Kasumi-1 (cell line): ENCODE measurements at places on chromosomes 7 and 10.
A peak's percentile ranks its signal among the peaks of the same experiment; 100 is the strongest.

DNA sequence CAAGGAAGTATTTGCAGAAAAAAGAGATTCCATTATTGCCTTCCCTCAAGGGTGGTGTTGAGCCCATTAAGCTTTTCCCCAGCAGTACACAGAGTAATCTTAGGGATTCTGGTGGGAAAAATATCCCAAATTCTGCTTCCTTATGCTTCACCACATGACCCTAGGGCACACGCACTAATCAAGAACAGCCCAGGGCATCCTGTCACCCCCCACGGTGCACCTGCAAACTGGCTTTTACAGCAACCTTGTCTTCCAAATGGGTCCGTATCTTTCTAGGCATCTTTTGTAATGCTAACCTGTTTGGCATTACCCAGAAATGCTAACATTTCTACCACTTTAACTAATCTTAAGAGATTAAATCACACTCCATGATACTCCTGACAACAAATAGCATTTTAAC, 926 bp upstream of the C7orf33 start:
- DNase-seq = no peak

DNA sequence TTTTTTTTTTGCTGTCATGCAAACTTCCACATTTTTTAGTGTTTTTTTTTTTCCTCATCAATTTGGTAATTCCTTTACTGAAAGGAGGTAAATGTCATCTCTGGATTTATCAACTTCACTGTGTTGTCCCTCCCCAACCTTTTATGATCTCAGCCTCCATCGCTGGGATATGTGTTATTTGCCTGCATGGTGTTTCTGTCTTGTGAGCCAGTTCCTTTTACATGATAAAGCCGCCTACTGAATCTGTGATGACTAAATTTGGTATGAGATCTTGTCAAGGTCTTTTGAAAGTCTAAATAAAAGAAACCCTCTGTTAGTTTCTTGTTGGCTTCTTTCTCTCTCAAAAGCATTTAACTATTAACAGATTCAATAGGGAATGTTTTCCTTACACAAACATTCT, 39.3 kb downstream of the TAS2R41 start:
- DNase-seq = no peak

GRCh38 chr10:123970207-123970926, 78.8 kb upstream of the CPXM2 start:
- no peak for DNase-seq

DNA sequence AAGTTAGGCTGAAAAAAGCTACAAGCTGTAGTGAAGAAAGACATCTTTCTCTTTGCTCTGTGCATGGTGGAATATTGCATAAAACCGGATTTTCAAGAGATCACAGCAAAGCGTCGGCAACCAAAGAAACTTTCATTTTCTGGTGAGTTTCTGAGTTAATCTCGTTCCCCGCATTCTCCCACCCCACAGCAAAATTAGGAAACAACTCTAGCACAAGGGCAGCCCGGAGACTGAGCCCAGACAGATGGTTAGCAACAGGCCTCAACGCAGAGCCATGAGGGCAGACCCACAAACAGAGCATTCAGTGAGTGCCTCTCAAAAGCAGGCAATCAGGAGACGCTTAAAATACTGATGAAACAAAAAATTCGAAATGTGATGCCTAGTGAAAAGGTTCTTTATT, 396.1 kb upstream of the KLF6 start:
- no peak for DNase-seq

- DNase-seq = no peak
These were observed 14.7 kb downstream of the CBLL1 start for GRCh38 chr7:107758667-107759066.

- peak; percentile 37 for DNase-seq
These were observed 15.9 kb downstream of the LAMB4 start for GRCh38 chr7:108114117-108114841.

- no peak for DNase-seq
These were observed 1.0 kb downstream of the BEND7 start for GRCh38 chr10:13527864-13528122.

DNA sequence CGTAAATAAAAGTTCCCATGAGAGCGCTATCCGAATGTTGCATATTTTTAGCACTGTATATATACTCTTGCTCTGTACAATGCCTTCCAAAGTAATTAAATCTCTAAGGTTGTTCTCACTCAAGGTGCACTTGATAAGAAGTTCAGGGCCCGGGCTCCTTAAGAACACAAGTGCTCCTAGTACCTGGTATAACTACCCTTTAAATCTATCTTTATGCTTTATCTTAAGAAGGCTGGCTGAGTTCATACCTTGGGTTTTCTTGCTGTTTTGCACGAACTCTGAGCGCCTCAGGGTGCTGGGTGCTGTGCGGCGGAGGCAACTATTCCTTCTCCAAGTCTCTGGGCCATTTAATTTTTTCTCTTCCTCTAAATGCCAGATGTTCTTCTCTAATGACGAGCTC, 80.4 kb downstream of the DNMBP start:
- no peak for DNase-seq

DNA sequence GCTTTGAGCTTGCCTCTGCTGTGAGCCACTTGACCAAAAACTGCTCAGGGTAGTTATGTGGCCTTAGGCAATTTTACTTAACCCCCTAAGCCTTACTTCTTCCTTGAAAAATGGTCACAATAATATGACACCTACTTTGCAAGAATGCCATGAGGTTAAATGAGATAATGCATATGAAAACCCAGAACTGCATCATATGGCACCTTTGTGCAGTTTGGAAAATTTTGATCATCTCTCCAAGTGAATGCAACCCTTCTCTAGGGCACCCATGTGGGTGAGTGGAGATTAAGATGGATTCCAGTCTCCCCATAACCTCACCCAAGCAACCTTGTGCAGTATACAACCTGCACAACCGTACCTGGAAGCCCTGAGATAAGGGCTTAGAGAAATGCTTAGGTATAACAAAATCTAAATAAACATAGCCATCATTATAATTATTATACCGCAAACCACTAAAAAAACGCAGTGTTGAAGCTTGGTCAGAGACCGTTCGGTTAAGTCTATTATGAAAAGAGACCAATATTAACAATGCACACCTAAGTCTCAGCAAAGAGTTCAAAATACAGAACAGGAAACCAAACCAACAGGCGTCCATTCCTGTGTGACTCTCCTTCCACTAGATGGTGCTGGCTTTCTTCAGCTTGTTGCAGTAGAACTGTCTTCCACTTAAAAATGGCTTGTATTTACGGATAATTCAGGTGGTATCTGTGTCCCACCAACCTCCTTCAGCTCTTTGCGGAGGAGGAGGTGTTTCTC, 21.0 kb upstream of the ASB15 start:
- peak; percentile 74 for DNase-seq

DNA sequence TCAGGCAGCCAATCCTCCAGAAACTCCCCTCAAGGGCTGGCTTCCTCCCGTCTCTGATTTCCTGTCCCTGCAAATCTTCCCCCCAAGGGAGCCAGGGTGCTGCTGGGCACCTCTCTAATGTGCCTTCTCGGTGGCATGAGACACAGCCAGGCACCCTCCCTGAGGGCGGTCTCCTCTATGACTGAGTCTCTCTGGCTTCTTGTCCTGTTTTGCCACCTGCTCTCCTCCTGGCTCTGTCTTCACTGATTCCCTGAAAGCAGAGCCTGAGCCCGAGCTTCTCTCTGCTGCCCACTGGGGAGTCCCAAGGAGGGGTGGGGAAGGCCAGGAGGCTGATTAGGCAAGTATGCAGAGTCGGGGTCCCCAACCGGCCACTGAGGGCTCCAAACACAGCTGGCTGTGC, 60.4 kb upstream of the INSIG1 start:
- no peak for DNase-seq

DNA sequence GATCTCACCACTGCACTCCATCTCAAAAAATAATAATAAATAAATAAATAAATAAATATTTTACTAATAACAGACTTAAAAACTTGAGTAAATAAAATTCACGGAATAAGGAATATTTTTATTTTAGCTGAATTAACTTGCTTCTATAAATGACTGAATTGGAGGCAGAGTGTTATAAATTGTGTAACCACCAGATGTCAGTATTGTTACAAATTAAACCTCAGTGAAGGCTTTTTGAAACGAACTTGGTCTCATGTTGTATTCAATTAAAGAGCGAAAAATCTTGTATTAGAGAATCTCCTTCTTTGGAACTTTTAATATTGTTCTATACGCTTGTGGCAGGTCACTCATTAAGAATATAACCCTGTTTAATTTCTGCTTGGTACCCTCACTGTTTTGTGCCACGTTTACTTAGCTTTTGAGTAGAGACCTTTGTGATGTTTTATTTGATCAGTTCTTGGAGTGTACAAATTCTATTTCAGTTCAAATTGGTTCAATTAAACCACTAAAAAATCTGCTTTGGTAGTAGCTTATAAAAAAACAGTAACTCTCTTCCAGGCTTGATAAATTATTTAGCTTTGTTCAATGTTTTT, 45.6 kb upstream of the SCIN start:
- DNase-seq = peak; percentile 6

DNA sequence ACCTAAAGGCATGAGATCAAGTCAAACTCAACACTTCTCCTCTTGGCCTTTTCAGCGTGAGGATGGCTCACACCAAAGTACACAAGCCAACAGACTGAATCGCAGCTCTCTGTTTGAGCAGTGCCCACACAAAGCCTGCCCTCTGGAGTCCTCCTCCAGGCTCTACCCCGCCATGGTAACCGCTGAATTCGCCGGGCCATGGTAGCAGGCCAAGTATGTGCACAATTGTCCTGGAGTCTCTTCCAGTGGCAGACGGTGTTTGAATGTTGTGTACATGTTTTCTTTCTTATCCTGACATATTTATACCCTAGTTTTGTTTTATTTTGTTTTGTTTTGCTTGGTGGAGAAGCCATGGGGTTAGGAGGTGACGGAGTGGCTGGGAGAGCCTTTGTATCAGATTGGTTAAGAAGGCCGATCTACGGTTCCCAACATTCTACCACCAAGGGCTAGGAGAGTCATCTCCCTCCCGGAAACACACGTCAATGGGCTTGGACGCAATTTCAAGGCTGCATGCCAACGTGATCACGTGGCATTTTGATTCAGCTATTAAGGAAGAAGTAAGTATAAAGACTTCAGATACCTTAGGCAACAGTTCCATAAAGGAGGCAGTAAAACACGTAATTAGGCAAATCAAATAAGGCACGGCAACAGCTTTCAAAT, 12.1 kb upstream of the SHH start:
- no peak for DNase-seq

GRCh38 chr7:70886547-70886946, 245.4 kb upstream of the GALNT17 start:
- no peak for DNase-seq

DNA sequence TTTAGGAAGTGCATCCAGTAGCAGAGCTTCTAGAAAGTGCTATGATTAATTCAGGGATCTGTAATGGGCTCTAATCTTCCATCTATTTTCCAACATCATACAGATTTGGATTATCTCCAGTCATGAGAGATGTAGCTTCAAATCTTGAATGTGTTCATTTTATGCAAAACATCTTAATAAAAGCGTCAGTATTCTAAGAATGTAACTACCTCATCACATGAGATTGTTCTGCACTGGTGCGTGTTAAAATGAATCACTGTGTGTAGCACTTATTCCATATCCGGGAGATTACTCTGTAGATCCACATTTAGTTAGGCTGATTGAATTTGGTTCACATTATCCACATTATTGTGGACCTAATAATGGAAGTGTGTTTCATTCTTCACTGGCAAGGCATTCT, 344.9 kb upstream of the CHRM2 start:
- DNase-seq = no peak

DNA sequence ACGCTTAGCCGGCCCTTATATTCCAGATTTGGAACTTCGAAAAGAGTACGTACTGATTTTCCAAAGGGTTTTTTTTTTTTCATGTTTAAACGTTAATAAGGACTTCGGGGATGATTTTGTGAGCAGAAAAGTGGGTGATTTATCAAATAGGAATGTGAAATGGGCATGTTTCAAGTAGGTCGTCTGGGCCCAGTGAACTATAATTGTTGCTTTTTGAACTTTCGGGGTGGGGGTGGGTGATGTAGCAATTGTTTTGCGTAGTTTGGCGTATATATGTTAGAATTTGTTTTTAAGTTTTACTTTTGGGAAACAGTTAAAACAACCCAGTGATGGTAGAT, 299 bp upstream of the PBLD start:
- DNase-seq = no peak

DNA sequence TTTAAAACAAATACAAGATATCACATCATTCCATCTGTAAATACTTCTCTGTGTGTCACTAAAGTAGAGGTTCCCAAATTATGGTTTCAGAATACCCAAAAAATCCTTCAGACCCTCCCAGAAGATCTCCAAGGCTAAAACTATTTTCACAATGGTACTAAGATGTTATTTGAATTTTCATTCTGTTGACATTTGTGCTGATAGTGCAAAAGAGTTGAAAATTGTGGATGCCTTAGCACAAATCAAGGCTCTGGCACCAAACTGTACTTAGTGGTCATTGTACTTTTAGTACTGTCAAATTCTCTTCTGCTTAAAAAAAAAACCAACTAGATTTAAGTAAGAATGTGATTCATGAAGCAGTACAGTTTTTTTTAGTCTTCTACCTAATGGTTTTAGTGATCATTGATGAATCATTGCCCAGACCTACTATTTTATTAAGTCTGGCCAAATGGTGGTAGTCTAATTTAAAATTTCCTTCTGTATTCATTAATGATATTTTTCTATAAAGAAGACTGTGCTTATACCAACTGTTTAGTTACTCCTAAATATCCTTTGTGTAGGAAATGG, 50.5 kb downstream of the TPST1 start:
- DNase-seq = no peak

DNA sequence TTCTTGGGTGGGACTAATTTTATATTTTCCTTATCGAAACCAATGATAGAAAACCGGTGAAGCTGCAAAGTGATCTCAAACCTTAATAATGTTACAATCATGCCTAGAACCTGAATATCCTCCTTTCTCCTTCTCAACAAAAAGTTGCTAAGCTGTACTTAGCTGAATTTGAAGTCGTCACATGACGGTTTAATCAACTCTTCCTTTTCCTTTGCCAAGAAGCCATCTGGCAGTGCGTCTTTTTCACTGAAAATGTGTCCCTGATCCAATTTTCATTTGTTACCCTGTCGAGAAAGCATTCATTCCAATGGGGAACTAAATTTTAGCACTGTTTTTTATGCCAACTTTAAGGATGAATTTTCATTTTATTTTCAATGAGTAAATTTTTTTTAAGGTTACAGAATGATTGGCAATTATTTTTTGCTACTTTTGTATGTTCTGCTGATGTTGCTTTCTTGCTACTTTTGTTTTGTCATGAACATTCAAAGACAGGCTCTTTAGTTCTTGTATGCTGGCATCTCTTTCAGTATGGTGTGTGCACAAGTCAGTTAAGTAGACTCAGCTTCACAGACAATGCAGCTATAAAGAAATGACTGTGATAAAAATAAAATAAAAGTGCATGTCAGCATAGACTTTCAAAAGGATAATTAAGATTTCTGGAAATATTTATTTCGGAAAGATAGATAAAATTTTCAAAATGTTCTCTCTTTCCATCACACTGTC, 980.0 kb downstream of the DNAJB9 start:
- DNase-seq = no peak
